A673 (cell line): ENCODE measurements at places on chromosomes 3 and 15. TPM values are rescaled to one million over a fixed set of nuclear protein-coding genes. Genes with fewer than 3 reads are reported as not detected.

DNA sequence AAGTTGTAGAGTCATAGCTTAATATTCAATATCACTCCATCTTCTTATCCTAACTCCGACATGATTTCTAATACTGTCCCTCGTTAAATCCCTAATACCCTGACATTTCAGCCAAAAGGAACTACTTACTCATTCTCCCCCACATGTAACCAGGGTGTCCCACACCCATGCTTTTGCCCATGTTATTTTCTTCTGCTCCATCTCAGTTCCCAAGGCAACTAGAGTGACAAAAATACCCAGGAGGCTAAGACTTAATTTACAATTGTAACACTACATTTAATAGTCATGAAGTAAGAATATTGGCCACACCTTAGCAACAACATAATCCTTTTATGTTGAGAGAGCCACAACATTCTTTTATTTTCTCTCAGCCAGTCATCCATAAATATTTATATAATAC, 248.5 kb upstream of the TGFBR2 start:
- DNase-seq: no peak

The HIGD1A gene
- 40.9 and 50.6 TPM in 2 replicates for total RNA-seq

The TLR9 gene
- total RNA-seq: not detected in 2 replicates

- DNase-seq: peak; percentile 36
Measured at GRCh38 chr15:40815042-40815698, 7.9 kb upstream of the DNAJC17 start.

The GOLGA8K gene
- total RNA-seq: 0.63 TPM in 1 of 2 replicates, not detected in the other

- no peak for DNase-seq
Measured at GRCh38 chr3:126530171-126531050, 6.5 kb downstream of the CHST13 start.

DNA sequence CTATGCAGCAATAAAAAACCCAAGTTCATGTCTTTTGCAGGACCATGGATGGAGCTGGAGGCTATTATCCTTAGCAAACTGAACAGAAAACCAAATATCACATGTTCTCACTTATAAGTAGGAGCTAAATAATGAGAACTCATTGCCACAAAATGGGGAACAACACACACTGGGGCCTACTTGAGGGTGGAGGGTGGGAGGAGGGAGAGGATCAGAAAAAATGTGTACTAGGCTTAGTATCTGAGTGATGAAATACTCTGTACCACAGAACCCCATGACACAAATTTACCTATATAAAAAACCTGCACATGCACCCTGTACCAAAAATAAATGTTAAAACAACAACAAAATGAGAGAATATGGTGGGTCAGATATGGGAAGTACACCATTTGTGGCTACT, 49.6 kb upstream of the AADACL2 start:
- no peak for DNase-seq

GRCh38 chr3:124396339-124396950, 333.8 kb upstream of the UMPS start:
- no peak for DNase-seq

The FGD5 gene
- total RNA-seq: not detected in 2 replicates

DNA sequence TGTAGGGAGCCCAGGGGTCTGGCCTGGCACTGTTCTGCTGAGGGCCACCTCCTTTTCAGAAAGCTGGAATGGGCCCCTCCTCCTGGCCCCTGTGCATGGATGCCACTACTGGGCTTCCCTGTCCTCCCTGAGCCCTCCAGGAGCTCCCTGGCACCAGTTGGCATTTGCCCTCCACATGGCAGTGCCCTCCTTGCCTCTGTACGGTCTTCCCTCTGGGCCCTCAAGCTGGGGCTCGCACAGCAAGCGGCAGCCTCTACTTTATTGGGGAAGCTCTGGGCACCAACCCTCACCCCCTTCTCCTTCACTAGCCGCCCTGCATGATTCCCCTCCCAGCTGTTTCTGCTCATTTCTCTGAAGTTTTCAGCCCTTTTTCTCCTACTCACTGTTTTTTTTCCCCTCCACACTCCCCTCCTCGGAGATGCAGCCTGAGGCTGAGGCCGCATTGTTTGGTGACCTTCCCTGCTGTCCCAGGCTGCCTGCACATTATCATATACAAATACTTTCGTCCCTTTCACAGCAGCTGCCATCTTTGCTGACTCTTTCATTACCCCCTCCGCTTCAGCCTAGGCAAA, 127.3 kb downstream of the EEFSEC start:
- no peak for DNase-seq

DNA sequence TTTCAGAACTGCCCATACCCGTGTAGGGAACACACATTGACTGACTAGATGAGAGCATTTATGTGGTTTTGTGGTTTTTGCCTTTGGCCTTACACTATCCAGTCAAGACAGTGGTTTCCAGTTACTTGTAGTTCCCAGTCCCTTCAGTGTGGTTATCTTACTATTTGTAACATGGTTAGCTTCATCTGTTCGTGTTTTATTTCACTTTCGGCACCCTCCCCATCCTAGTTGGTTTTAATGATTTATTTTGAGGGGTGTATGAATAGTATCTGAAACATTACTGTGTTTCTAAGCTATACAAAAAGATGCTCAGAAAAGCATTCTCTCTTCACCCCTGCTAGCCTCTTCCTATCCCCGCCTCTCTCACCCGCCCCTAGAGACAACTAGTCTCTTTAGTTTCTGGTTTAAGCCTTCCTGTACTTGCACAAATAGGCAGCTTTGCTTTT, 14.1 kb downstream of the LYSMD4 start:
- DNase-seq: no peak

The ADGRG7 gene
- total RNA-seq: 2.4 and 2.7 TPM in 2 replicates

- DNase-seq: no peak
Measured at GRCh38 chr15:40251486-40252140, 12.8 kb downstream of the PAK6 start.

GRCh38 chr3:69767571-69767970, 28.3 kb downstream of the MITF start:
- DNase-seq: no peak

DNA sequence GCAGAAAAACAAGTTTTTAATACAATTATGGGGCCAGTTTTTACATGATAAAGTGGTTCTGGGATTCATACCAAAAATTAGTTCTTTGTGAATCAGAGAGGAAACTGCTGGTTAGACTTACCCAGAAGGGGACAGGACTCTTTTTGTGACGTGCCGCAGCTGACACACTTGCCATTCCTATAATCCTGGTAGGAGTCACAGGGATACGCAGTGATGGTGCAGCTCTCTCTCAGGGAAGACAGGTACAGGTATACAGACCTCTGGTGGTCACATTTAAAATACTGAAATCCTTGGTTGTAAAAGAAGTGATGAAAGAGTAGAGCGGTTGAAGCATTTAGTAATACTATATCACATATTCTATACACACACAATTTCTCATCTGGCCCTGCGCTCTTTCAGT, 20.2 kb upstream of the TMEM41A start:
- no peak for DNase-seq

- no peak for DNase-seq
Measured at GRCh38 chr15:88985547-88986393, 72.6 kb upstream of the MFGE8 start.

DNA sequence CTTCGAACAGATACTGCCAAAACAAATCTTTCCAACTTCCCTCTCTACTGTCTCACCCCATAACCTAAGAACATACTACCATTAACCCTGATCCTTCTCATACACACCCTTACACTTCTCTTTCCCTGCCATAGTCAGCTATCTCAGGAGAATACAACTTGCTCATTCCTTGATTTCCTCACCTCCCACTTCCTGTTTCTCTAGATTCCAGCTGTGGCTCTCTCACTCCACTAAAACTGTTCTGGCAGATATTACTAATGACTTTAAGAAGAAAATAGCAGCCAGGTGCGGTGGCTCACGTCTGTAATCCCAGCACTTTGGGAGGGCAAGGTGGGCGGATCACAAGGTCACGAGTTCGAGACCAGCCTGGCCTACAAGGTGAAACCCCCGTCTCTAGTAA, 4.6 kb downstream of the LSG1 start:
- DNase-seq: no peak

- no peak for DNase-seq
Measured at GRCh38 chr3:5059782-5060181, 62.3 kb upstream of the ARL8B start.

- DNase-seq: no peak
Measured at GRCh38 chr3:147161833-147162232, 244.5 kb downstream of the ZIC4 start.

GRCh38 chr3:62928256-62928655, 53.0 kb upstream of the CADPS start:
- DNase-seq: no peak

DNA sequence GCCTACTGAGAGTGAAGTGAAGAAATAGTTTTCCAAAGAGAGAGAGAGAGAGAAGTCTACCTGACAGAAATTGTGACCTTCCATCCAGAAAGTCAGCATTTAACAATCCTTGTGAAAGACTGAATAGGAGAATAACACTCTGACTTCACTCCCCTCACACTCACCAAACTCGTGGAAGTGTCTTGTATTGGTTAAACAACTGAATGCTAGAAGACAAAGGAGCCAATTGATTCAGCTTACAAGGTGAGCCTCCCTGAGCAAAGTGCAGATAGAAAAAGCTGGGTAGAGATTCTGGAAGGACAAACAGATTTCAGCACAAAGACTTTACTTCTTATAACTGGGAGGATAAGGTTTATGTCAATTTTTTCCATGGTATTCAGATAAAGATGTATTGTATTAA, 40.8 kb upstream of the OSTN start:
- DNase-seq: no peak

GRCh38 chr15:26191193-26191592, 328.1 kb upstream of the ATP10A start:
- no peak for DNase-seq

DNA sequence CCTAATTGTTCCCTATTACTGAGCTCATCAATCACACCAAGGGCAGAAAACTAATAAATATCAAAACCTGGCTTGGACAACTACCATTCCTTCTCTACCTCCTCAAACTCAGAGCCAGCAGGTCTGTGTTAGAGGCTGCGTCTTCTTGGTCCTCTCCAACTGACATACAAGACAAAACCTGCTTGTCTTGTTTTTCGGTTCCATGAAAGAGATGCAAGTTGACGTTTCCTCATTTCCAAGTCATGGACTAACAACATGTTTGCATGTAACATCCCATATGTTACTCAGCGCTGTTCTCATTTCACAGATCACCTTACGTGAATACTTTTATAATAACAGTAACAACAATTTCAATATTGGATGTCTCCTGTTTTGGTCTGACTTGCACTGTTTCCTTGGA, 110.9 kb downstream of the LMLN start:
- no peak for DNase-seq

GRCh38 chr3:124115279-124115678, 123.4 kb upstream of the ROPN1 start:
- DNase-seq: no peak
